ENCODE measurements at places on chromosomes 3 and 15.

GRCh38 chr15:60414016-60414682 lies 16.4 kb upstream of the ANXA2 start:
- no peak for DNase-seq

DNA sequence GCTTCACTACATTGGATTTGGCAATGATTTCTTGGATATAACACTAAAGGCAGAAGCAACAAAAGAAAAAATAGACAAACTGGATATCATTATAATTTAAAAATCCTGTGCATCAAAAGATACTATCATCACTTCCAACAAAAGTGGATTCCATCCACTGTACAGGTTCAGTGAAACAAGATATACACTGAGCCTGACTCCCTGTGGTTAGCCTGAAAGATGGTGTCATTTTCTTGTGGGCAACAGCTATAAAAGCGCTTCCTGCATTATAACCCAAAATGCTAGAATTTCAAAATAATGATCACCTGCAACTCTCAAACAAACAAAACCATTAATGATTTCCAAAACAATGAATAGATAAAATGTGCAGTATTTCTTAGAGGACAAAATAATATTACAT lies 39.6 kb upstream of the TBC1D23 start:
- DNase-seq: no peak

GRCh38 chr3:157078131-157078810 lies 81.7 kb downstream of the CCNL1 start:
- DNase-seq: no peak

DNA sequence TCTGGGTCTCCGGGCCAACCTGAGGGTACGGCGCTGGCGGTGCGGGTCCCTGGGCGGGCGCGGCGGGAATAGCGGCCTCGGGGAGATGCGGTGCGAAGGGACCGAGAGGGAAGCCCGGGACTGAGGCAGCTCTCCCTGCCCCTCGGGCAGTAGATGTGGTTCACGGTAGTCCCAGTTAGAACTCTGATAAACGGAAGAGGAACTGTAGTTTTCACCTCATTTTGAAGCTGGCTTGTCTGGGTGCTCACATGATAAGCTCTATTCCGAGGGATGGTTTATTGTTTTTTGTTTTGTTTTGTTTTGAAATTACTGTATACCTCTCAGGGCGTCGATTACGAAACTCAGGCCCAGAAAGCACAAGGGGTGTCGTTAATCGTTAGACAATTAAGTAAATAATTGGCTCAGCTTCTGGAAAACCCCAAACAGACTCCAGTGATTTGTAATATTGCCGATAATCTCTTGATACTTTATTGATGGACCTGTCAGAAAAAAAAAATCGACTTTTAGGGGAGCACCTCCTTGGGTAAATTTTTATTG lies 413 bp downstream of the NUSAP1 start:
- DNase-seq: no peak

- no peak for DNase-seq
Measured at GRCh38 chr3:178274711-178275110, 261.5 kb upstream of the KCNMB2 start.

Data from T-helper 1 cell (primary cell).